ENCODE measurements at places on chromosomes 2 and 18. TPM values are rescaled to one million over a fixed set of nuclear protein-coding genes. Genes with fewer than 3 reads are reported as not detected.

The GLI2 gene
- total RNA-seq: not detected

DNA sequence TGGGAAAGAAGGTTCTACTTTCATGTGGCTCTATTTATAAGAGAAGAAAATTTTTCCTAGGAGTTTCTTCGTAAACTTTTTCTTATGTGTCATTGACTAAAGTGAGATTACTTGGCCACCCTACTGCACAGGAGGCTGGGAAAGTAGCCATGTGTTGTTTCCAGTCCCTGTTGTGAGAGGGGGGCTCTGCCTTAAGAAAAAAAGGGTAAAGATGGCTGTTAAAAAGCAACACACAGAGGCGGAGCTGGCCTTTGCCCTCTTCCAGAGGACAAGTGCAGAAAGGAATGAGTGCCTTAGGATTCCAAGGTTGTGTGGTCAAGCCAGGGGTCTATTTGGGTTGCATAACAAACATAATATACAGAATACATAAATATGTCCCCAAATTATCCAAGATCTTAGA is 230.0 kb upstream of the CXCR4 start:
- no peaks in the 10 kb centered on the region for H3K36me3 ChIP-seq
- no peaks in the 10 kb centered on the region for H3K4me1 ChIP-seq
- DNase-seq: no peak
- H3K27me3 ChIP-seq: no peaks in the 10 kb centered on the region
- no peak overlapping the region for H3K27ac ChIP-seq
- H3K4me3 ChIP-seq: no peak overlapping the region

DNA sequence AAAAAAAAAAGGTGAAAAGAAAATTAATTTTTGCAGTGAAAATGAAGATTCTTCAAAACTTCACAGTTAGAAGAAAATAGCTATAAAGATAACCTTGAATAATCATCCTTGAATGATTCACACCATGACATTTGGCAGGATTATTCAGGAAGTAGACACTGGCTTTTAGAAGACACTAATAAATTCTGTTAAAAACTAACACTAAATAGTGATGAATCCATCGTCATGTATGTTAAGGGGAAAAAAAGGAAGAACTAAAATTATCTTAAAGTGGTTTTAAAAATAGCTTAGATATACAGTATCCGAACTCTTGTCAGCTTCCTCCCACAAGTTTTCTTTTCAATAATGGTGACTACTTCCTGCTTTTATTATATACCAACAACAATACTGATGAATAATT is 10.2 kb downstream of the USP37 start:
- H3K36me3 ChIP-seq: peaks cover 2% of the 10 kb centered on the region
- peak overlapping the region; percentile 42 for H3K27ac ChIP-seq
- no peaks in the 10 kb centered on the region for H3K27me3 ChIP-seq
- no peaks in the 10 kb centered on the region for H3K4me1 ChIP-seq

DNA sequence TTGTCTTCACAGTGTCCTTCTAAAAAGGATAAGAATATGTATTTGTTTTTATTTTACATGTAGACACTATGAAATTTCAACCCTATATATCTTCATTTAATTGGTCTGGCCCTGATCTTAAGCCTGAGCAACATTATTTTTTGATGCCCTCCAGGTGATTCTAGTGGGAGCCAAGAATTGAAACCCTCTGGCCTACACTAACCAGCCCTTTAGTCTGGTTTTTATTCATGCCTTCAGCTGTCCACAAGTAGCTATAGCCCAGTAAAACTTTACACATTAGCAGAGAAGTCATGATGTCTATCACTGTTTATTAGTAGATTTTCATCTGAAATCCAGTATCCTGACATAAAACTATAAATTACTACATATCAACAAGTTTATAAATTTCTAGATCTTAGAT is 52.7 kb upstream of the UBXN4 start:
- H3K27me3 ChIP-seq: no peaks in the 10 kb centered on the region
- H3K4me1 ChIP-seq: no peaks in the 10 kb centered on the region
- no peak overlapping the region for H3K27ac ChIP-seq
- no peak overlapping the region for H3K4me3 ChIP-seq
- H3K36me3 ChIP-seq: peaks cover 9% of the 10 kb centered on the region
- no peak for DNase-seq

GRCh38 chr2:53516650-53517049 is 251.0 kb upstream of the CHAC2 start:
- no peak for DNase-seq
- H3K36me3 ChIP-seq: no peaks in the 10 kb centered on the region
- no peaks in the 10 kb centered on the region for H3K4me1 ChIP-seq
- H3K27ac ChIP-seq: no peak overlapping the region
- no peak overlapping the region for H3K4me3 ChIP-seq

- H3K4me3 ChIP-seq: no peak overlapping the region
- no peak overlapping the region for H3K27ac ChIP-seq
- no peaks in the 10 kb centered on the region for H3K36me3 ChIP-seq
- no peaks in the 10 kb centered on the region for H3K4me1 ChIP-seq
Measured at GRCh38 chr2:97726261-97727064, 13.1 kb downstream of the ZAP70 start.

DNA sequence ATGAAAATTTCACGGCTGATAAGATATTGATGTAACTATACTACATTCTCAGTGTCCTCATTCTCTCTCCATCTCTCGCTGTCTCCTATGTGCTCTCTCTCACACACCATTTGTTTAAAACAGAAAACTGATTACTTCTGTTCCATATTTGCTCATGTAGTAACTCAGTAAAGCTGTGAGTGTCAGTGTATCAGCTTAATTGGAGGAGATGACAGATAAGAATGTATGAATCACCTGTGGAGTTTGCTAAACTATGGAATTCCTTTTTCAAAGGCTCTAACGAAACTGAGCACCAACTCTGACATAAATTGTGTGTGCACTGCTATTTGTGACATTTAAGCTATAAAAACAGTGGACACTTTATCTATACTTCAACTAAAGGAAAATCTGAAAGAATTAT is 1080.0 kb downstream of the DSC3 start:
- H3K36me3 ChIP-seq: no peaks in the 10 kb centered on the region
- no peaks in the 10 kb centered on the region for H3K27me3 ChIP-seq
- no peaks in the 10 kb centered on the region for H3K4me1 ChIP-seq
- no peak for DNase-seq

DNA sequence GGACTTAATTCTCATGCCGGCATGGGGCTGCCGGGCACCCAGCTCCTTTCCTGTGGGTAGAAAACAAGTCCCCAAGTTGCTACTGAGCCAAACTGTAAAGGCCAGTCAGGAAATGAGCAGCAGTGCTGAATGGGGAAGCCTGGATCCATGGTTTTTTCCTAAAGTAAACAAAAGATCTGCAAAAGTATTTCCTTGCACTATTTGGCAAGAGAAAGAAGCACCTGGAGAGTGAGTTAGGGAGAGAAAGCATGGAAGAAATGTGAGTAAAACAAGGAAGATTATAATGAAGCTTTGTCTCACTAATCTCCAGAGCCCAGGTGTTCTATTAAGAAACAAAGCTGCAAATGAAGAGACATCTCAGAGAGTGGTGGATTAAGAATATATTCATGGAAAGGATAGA is 117.6 kb downstream of the METTL8 start:
- H3K36me3 ChIP-seq: no peaks in the 10 kb centered on the region
- no peaks in the 10 kb centered on the region for H3K27me3 ChIP-seq
- H3K27ac ChIP-seq: no peak overlapping the region
- H3K4me1 ChIP-seq: peaks cover 48% of the 10 kb centered on the region
- H3K4me3 ChIP-seq: no peak overlapping the region

The RAB31 gene
- 44.6 TPM for total RNA-seq

- no peak overlapping the region for H3K27ac ChIP-seq
- H3K36me3 ChIP-seq: no peaks in the 10 kb centered on the region
- no peak for DNase-seq
- no peaks in the 10 kb centered on the region for H3K4me1 ChIP-seq
Measured at GRCh38 chr2:109312902-109313301, 183.9 kb downstream of the SH3RF3 start.

- no peaks in the 10 kb centered on the region for H3K27me3 ChIP-seq
- peaks cover 8% of the 10 kb centered on the region for H3K36me3 ChIP-seq
- H3K4me3 ChIP-seq: no peak overlapping the region
- peak; percentile 77 for DNase-seq
Measured at GRCh38 chr18:44723411-44723810, 42.7 kb downstream of the SETBP1 start.

GRCh38 chr2:216732334-216732733 is 37.0 kb upstream of the IGFBP5 start:
- no peak for DNase-seq
- H3K4me3 ChIP-seq: no peak overlapping the region
- H3K4me1 ChIP-seq: no peaks in the 10 kb centered on the region
- no peaks in the 10 kb centered on the region for H3K36me3 ChIP-seq
- H3K27me3 ChIP-seq: no peaks in the 10 kb centered on the region
- H3K27ac ChIP-seq: no peak overlapping the region

GRCh38 chr2:168138374-168138773 is 109.0 kb downstream of the STK39 start:
- H3K27ac ChIP-seq: no peak overlapping the region
- no peaks in the 10 kb centered on the region for H3K4me1 ChIP-seq
- peaks cover 1% of the 10 kb centered on the region for H3K36me3 ChIP-seq
- H3K4me3 ChIP-seq: no peak overlapping the region

GRCh38 chr18:8006979-8007378 is 439.9 kb downstream of the PTPRM start:
- H3K36me3 ChIP-seq: no peaks in the 10 kb centered on the region
- no peak for DNase-seq
- H3K4me3 ChIP-seq: no peak overlapping the region
- no peaks in the 10 kb centered on the region for H3K27me3 ChIP-seq
- no peak overlapping the region for H3K27ac ChIP-seq

DNA sequence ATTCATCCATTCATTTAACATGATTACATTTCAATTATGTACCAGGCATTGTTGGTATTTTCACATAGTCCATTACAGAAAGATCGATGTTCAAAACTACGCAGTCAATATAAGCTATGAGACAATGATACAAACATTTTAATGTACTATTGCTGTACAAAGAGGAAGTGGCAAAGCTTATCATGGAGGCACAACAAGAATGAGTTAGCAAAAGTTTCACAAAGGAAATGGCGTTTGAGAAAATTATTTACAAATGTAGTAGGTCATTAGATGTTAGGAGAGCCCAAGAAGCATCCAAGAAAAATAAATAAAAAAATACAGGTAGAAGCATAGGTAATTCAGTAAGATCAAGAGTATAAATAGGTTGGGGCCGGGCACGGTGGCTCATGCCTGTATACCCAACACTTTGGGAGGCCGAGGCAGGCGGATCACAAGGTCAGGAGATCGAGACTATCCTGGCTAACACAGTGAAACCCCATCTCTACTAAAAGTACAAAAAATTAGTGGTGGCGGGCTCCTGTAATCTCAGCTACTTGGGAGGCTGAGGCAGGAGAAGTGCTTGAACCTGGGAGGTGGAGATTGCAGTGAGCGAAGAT is 1730.8 kb upstream of the CELF4 start:
- no peak for DNase-seq
- no peaks in the 10 kb centered on the region for H3K36me3 ChIP-seq
- no peak overlapping the region for H3K27ac ChIP-seq
- no peaks in the 10 kb centered on the region for H3K4me1 ChIP-seq
- no peak overlapping the region for H3K4me3 ChIP-seq
- H3K27me3 ChIP-seq: no peaks in the 10 kb centered on the region

The PARD6G gene
- not detected for total RNA-seq

DNA sequence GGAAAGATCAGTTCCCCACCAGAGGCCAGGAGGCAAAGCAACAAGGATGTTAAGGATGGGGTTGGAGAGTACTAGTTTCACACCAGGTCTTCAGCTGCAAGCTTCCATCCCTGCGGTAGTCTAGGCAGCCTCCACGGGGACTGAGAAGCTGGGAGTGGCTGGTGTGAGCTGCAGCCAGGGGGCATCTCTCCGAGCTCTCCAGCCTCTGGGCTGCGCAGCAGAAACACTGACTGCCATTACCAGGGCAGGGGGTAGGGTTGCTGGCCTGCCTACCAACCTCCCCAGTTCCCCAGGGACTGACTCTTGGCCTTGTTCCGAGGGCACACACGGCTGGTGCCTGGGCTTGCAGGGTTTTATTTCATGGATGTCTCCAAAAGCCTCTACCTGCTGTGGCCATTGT is 15.9 kb downstream of the GATA6 start:
- peaks cover 4% of the 10 kb centered on the region for H3K27me3 ChIP-seq
- DNase-seq: no peak
- H3K4me1 ChIP-seq: no peaks in the 10 kb centered on the region
- no peak overlapping the region for H3K27ac ChIP-seq

DNA sequence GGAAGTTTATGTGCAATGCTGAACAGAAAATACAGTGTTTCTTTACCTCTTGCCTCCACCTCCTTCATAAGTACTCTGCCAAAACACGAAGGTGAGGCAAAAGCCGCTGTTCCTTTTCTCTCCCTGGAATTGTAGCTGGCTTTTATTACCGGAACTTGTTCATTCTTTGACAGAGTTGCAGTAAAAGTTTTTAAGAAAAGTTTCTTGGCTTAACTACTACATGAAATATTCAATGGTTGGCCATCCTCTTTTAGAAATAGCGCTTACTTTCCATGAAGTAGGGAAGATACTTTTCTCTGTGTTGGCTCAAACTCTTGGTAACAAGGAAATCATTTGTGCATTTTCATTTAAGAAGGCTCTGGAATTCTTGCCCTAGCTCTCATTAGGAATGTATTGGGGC is 950.7 kb upstream of the FANCL start:
- no peak overlapping the region for H3K27ac ChIP-seq
- no peaks in the 10 kb centered on the region for H3K36me3 ChIP-seq
- H3K4me1 ChIP-seq: no peaks in the 10 kb centered on the region
- no peaks in the 10 kb centered on the region for H3K27me3 ChIP-seq

DNA sequence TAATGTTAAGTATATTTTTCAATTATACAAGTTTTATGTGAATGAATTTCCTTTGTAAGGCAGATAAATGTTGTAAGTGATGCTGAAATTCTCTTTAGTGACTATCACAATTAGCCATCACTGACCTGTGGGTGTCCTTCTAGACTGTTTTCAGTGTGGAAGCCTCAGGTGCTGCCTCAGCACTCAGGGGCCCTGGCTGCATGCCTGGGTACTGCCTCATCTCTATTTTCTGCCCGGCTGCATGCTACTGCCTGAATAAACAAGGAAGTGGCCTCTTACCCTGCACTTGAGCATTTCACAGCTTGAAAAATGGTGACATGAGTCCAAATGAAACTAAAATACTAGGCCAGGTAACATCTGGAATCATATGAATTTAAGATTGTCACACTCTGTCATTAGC is 787.6 kb upstream of the SALL3 start:
- no peak for DNase-seq
- H3K4me3 ChIP-seq: no peak overlapping the region
- no peaks in the 10 kb centered on the region for H3K36me3 ChIP-seq
- no peaks in the 10 kb centered on the region for H3K27me3 ChIP-seq

The ALKAL2 gene
- 5.3 TPM for total RNA-seq

GRCh38 chr2:180016937-180017336 is 9.8 kb upstream of the CWC22 start:
- no peak overlapping the region for H3K27ac ChIP-seq
- DNase-seq: no peak
- H3K4me1 ChIP-seq: no peaks in the 10 kb centered on the region

- H3K27ac ChIP-seq: no peak overlapping the region
- peaks cover 5% of the 10 kb centered on the region for H3K36me3 ChIP-seq
- H3K27me3 ChIP-seq: no peaks in the 10 kb centered on the region
- peaks cover 12% of the 10 kb centered on the region for H3K4me1 ChIP-seq
- no peak for DNase-seq
Measured at GRCh38 chr2:230781130-230781797, 68.6 kb downstream of the CAB39 start.

Measured in B cell (primary cell).